Fibroblast of pulmonary artery (primary cell): ENCODE measurements at places on chromosomes 6 and 20.

GRCh38 chr6:86355271-86355670 is 582.1 kb upstream of the HTR1E start:
- DNase-seq: no peak

DNA sequence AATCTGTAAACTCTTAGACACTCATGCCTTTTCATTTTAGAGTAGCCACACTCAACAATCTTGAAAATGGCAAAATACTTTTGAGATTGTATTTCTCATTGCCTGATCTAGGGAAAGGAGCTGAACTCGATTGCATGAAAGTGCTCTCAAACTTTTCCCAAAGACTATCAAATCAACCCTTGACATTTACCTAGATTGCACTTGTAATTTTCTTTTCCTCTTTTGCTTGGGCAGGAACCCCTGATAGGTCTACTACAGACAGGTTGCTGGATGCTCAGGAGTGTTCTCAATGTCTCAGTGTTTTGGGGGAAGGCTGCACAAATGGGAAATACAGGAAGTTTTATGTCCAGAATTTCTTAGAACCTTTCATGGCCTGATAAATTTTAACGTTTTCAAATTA is 468.0 kb upstream of the GJE1 start:
- DNase-seq: no peak

- DNase-seq: no peak
These were observed 151.4 kb upstream of the TNFAIP3 start for GRCh38 chr6:137715589-137716045.

DNA sequence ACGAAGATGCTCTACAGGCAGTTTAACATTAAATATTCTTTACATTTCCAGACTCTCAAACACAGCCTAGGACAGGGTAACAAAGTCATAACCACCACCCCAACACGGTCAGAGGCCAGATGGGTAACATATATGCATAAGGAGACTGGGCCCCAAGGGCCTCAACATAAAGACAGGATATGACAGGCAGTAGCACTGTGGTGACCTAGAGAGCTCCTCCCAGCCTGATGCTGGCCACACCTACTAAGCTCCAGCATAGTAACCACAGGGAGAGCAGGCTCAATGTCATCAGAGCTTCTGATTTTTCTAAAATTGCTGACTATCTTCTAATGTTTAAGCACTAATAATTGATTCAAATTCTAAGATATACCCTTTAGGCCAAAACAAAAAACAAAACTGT is 21.7 kb downstream of the SMLR1 start:
- no peak for DNase-seq

GRCh38 chr6:21049148-21049547 is 514.9 kb downstream of the CDKAL1 start:
- no peak for DNase-seq

DNA sequence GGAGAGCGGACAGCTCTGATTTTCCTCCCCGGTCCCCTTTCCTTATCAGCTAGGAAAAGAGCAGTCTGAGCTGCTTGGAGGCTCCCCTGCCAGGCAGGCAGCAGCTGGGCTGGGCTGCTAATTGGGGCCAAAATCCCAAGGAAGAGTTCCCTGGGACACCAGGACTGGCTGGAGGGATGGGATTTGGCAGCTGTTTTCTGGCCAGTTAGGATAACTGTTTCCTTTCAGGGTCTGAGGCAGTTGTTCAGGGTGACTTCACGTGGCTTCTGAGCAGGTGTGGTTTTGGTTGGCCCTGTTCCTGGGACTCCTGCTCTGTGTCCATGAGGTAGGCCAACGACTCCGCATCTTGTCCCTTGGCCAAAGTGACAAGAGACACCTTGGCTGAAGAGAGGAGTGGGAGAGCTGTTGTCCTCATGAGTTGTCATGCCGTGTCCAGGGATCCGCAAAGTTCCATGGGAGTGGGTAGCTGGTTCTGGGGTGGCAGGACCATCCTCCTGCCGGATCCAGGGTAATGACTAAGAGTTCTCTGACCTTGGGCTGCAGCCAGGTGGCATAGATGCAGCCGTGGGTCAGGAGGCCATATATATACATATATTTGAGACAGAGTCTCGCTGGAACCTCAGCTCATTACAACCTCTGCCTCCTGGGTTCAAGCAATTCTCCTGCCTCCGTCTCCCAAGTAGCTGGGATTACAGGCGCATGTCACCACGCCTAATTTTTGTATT is 21.2 kb downstream of the MRPS18A start:
- no peak for DNase-seq

DNA sequence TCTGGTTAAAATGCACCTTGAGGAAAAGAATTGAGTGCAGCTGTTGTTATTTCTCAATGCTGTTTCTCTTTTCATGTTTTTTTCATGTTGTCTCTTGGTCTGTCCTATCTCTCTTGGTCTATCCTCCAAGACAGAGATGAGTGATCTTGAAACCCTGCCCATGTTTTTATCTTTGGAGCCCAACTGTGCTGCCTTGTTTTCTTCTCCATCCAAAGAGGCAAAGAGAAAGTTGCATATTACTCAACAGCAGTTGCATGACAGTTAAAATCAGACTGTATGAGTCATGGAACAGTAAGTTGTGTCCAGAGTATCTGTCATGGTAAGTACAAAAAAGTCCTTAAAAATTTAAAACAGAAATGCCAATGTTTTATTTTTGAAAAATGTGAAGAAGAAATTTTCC is 26.2 kb downstream of the BCAS1 start:
- DNase-seq: peak; percentile 74

- DNase-seq: no peak
These were observed 38.6 kb downstream of the LMBRD1 start for GRCh38 chr6:69758214-69758613.
